Stimulated activated CD4-positive, alpha-beta T cell treated with anti-CD3 and anti-CD28 coated beads, TNF-alpha, amount 100 ng/mL, for 48 hours (primary cell): ENCODE measurements at places on chromosomes 6 and 20.

DNA sequence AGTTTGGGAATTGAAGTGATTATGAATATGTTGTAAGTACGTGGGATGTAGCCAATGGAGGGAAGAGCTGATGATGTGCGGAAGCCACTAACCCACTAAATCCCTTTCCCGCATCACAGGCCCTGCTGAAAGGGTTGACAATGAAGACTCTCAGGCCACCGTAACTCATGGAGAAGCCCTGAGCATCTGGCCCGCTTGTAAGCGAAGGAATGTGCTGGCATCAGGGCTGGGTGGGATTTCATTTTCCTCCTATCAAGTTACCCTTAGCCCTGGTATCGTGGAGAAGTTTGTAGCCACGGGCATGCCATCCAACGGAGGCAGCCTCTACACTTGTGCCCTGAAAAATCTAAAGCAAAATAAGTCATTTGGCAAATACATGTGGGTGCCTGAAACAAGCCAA, 355.0 kb downstream of the CDH26 start:
- no peak for DNase-seq

- no peak for DNase-seq
Observed at GRCh38 chr6:125050663-125051318, 88.6 kb downstream of the RNF217 start.

DNA sequence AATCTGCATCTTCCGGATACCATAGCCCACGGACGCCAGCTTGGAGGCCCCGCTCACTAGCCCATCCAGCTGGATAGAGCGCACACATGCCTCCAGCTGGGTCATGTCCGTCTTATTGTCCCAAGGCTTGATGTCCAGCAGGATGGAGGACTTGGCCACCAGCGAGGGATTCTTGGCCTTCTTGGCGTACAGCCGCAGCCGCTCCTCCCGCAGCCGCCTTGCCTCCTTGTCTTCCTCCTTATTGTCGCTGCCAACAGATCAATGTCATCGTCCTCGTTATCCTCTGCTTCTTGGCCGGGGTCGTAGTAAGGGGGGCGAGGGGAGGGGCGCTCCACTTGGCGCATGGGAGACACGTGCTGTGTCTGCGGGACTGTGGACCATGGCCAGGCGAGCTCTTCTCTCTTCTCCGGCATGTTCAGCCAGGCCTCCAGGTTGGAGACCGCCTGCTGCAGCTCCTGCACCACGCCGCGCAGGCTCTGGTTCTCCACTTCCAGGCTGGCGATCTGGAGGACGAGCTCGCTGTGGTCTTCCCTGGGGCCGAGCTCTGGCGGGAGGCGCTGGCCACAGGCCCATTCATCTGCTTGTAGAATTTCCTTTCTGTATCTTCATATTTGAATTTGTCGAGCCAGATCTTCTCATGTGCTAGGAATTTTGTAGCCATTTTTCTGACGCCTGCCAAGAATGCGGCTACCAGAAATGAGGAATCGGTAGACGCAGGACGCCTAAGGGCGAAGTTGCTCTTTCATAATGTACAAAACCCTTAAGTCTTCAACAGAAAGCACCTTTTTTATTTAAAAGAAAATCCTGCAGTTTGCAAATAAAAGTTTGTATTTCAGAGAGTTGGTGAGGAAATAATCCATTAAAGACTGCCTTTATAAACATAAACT, 60.1 kb upstream of the PTPRK start:
- DNase-seq = no peak

DNA sequence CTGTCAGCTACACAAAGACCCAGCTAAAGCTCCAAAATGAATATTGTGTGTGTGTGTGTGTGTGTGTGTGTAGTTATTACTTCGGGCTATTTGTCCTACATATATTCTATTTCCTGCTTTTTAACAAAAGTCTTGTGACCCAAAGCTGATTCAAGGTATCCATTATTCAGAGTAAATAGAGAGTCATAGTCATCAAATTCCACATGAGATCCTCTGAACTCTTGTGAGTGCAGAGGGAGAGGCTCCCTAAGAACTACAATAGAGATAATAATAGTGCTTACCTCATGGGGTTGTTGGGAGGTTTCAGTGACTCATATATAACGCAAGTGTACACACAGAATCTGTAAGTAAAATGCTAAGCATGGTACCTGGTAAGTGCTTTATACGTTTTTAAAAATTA, 95.6 kb upstream of the SHLD1 start:
- no peak for DNase-seq

DNA sequence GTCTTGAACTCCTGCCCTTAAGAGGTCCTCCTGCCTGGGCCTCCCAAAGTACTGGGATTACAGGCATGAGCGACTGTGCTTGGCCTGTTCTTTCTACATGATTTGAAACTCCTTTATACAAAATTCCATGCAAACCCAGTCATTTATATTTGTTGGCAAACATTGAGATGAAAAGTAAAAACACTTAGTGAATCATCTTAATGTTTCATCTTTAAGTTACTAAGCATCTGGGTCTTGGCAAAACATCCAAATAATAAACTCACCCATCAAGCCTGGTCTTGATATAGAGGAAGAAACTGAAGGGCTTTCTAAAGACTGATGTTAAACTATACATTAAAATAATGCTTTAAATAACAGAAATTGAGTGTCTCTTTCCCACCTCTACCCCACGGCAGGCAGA, 95.1 kb downstream of the FUT9 start:
- no peak for DNase-seq

DNA sequence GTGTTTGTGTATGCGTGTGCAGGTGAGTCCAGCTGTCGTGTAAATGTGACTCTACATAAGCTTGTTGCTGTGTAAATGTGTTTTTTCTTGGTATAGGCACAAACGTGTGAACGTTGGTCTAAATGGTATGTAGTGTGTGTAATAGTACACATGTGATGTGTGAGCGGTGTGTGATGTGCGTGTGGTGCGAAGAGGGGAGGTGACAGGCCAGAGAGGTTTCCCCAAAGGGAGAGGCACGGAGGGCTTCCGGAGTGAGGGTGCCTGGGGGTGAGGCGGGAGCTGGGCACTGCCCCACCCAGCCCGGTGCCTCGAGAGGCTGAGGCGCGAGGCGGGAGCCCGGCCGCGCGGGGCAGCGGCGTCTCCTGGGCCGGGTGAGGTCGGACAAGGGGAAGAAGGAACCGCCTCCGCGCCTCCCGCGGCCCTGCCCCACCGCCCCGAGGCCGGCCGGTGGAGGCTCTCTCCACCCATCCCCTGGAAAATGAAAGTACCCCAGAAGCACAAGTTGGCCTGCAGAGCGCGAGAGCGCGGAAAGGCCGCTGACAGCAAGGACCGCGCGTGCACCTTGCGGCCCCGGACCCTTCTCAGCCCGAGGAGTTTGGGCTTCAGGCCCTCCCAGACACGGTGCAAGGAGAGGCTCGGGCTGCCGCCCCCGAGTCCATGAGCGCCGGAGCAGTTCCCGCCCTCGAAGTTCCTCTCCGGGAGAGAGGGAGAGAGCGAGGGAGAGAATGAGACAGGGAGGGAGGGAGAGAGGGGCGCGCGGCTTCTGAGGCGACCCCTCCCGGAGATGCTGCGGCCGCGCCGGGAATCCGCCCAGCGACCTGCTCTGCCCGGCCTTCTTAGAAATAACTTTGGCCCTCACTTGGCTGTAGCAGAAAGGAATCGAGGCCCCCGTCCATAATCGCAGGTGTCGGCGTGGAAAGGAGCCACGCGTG, 43.2 kb upstream of the OSTM1 start:
- no peak for DNase-seq

DNA sequence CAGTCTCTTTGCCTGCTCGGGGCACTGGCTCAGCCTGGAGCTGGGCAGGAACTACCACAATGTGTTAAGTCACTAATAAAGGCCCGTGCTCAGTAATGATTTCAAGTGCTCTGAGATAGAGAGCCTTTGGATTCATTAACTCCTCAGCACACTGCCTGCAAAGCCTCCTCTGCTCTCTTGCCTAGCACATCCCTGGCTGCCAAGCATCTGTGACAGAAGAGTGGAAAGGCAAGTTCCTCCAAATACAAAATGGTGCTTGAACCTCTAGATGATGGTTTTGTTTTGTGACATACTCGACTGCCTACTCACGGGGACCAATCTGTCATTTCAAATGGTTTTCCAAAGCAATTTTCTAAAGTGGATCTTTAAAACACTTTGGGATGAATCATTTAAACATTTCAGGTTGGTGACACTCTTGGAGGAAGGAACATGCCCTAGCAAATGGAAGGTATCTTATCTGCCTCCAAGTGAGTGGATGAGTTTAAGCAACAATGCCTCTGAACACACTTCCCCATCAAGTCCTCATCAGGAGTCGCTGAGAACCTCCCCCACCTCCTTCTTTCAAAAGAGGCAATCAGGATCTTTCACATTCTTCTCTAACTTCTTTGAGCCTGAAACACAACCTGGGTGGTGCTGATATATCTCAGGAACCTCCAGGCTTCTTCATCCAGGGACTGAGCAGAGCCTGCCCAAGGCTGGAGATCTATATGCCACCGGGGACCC, 35.8 kb downstream of the METTL24 start:
- no peak for DNase-seq

- DNase-seq = no peak
Observed at GRCh38 chr6:85569323-85569722, 24.3 kb downstream of the SNX14 start.

DNA sequence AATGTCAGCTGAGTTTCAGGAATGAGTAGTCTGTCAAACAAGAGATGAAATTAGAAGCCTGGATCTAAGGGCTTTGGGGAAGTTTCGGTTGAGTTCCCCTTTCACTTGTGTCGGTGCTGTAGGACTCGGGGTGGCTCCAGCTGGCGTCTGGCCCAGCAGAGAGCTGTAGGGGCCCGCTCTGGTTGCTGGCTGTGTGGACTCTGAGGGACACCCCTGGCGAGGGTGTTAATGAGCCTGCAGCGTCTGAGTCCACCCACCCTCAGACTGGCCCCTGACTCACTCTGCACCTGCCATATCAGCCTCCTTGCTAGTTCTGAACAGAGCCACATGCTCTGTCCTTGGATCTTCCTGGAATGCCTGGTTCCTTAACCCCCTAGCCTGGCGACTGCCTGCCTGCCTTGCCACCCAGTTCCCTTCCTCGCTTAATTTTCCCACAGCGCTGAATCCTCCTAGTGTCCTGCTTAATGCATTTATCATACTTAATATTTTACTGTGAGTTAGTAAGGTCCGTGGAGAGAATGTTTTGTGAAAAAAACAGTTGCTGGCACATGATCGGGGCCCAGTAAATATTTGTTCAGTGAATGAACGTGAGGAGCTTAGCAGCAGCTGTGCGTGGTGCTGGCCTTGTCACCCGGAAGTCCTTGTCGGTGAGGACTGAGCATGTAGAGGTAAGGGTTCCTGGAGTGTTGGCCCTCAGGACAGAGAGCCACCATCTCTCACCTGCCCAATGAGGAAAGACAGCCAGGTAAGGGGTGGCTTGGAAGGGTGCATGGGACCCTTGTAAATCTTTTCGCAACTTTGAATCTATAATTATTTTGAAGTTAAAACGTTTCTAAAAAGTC, 1.6 kb downstream of the DNAJC5 start:
- no peak for DNase-seq

DNA sequence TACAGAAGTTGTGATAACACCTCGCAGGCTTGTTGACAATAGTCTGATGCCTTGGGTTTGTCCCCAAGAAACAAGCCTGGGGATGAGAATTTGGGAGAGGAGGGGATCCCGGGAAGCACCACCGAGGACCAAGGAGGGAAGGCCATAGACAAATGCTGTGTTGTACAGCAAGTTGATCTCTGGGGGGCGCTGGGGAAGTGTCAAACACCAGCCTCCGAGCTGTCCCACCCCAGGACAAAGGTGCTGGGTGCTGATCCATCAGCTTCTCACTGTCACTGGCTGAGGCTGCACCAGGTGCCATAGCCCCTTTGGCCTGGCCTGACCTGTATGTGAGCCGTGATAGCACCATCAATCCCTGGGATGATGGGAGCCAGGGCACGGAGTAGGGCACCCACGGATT, 64.0 kb downstream of the SYNDIG1 start:
- DNase-seq = no peak

GRCh38 chr6:30640481-30640880, 6.5 kb upstream of the C6orf136 start:
- DNase-seq = no peak
